ENCODE measurements at places on chromosomes 11 and 22.

GRCh38 chr22:28779833-28780232, 7.3 kb downstream of the CCDC117 start:
- DNase-seq: peak; percentile 46

GRCh38 chr11:75388386-75389275, 10.7 kb upstream of the RPS3 start:
- peak; percentile 94 for DNase-seq

DNA sequence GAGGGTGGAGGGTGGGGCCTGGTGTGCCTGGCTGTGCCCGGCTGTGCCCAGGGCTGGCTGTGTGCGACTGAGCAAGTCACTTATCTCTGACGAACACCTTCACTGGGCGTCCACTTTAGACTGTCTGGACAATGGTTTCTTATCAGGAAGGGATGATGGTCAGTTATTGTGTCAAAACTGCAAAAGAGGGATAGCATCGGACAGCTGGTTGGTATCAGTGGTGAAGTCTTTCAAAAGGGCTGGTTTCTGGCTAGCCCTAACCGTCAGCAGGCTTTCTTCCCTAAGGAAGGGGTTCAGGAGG, 4.1 kb upstream of the MGAT3 start:
- peak; percentile 94 for DNase-seq

DNA sequence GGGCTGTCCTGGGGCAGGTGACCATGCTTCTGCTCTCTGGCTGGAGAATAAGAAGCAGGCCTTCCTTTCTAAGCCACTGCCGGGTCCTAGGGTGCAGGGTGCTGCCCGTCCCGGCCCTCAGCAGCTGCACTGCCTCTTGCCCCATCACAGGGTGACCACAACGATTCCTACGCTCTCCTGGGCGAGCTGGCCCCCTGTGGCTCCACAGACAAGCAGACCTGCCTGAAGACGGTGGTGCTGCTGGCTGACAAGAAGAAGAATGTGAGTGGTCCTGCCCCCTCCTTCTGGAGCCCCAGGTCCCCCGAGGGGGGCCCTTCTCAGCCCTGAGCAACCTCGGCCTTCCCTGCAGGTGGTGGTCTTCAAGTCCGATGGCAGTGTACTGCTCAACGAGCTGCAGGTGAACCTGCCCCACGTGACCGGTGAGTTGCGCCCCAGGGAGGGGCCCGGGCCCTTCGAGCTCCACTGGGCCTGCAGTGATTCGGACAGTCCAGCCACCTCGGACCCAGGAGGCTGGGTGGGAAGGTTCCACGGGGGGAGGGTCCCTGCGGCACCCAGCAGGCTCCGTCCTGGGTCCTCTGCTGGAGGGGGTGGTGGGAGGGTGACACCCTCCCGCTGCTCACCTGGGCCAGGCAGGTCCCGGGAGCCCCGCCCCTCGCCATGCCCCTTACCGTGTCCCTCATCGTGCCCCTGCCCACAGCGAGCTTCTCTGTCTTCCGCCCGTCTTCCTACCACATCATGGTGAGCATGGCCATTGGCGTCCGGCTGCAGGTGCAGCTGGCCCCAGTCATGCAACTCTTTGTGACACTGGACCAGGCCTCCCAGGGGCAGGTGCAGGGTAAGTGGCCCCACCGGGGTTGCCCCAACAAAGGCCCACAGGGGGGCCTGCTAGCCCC, 8.3 kb downstream of the MUC2 start:
- DNase-seq: no peak
